ENCODE measurements at places on chromosomes 6 and 20.
A peak's percentile ranks its signal among the peaks of the same experiment; 100 is the strongest.

- no peak for DNase-seq
Measured at GRCh38 chr6:158569036-158569435, 9.1 kb downstream of the TMEM181 start.

GRCh38 chr20:61934716-61935530 is 130.8 kb downstream of the TAF4 start:
- no peak for DNase-seq

DNA sequence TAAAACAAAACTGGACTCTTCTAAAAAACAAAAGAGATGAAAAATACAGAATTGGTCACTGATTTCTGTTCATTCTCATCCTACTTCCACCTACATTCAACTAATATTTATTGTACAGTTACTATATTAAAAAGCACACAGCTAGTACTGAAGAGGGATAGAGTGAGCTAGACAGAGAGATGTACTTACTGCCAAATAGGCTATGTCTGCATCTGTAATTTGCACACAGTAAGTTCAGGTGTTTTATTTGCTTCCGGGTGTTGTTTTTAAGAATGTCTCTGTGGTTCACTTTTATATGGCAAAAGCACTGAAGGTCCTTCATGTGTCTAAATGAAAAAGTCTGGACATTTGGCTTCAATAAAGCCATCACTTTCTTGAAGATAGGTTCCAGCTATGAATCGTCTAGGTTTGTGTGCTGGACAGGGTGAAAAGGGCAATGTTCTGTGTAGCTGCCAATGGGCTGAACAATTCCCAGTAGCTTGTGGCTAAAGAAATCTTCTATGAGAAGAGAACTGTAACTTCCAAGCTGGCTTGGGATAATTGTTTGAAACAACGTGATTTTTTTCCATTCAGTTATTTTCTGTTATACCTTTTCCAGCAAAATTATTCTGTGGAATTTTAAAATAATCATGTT is 47.3 kb downstream of the EPB41L2 start:
- no peak for DNase-seq

- no peak for DNase-seq
Measured at GRCh38 chr6:34553750-34554149, 2.4 kb downstream of the SPDEF start.

- no peak for DNase-seq
Measured at GRCh38 chr6:8627085-8627861, 191.9 kb upstream of the SLC35B3 start.

GRCh38 chr6:157602521-157603295 is 220.3 kb upstream of the SNX9 start:
- no peak for DNase-seq

- DNase-seq, result peak; percentile 74
Measured at GRCh38 chr6:166203003-166203640, 35.5 kb upstream of the TBXT start.

GRCh38 chr6:140345935-140346334 is 971.5 kb upstream of the CITED2 start:
- DNase-seq, result no peak

- DNase-seq, result no peak
Measured at GRCh38 chr20:3307725-3308124, 68.7 kb upstream of the SLC4A11 start.

GRCh38 chr6:169783971-169784820 is 32.8 kb downstream of the ERMARD start:
- DNase-seq, result no peak

DNA sequence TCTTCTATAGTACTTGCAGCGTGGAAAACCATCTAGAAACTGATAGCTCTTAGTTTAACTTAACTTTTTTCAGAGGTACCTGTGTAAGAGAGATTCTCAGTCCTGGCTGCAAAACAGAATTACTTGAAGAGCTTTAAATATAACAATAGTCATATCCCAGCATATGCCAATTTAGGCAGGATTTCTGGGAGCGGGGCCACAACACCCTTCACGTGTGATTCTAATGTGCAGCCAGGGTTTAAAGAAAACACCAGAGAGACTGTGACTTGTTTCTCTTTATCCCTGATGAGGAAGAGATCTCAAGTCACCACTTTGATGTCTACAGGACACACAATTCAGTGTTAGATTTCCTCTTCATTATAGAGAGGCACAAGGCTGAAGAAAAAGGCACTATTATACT is 103.7 kb downstream of the PDSS2 start:
- no peak for DNase-seq

All from Karpas-422 (cell line).